ENCODE measurements at places on chromosomes 4 and X.
A peak's percentile ranks its signal among the peaks of the same experiment; 100 is the strongest.

DNA sequence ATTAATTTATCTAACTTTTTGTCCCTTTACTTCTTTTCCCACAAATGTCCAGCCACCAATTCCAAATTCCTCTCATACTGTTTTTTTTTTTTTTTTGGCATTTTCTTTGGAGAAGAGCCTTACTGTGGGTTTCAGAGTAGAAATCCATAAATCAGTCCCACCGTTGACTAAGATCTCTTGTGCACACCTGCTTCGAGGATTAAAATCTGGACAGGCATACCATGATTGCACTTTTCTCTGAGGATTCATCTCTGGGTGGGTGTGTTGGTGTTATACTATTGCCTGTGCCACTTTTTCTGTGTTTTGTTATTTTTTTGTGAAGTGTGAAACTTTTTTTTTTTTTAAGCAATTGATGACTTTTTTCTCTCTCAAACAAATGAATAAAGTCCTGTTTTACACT lies 13.2 kb downstream of the PRDM8 start:
- no peak for DNase-seq

DNA sequence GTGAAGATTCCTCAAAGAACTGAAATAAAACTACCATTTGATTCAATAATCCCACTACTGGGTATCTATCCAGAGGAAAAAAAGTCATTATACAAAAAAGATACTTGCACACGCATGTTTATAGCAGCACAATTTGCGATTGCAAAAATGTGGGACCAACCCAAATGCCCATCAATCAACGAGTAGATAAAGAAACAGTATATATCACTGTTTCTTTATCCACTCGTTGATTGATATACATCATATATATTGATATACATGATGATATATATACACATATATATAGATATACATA lies 13.6 kb upstream of the AFP start:
- DNase-seq: no peak

GRCh38 chrX:21781525-21781924 lies 23.6 kb upstream of the SMPX start:
- no peak for DNase-seq

- DNase-seq: no peak
These were observed 2.7 kb upstream of the MAML3 start for GRCh38 chr4:140156529-140157171.

GRCh38 chr4:144176476-144176875 lies 36.0 kb upstream of the GYPA start:
- no peak for DNase-seq

DNA sequence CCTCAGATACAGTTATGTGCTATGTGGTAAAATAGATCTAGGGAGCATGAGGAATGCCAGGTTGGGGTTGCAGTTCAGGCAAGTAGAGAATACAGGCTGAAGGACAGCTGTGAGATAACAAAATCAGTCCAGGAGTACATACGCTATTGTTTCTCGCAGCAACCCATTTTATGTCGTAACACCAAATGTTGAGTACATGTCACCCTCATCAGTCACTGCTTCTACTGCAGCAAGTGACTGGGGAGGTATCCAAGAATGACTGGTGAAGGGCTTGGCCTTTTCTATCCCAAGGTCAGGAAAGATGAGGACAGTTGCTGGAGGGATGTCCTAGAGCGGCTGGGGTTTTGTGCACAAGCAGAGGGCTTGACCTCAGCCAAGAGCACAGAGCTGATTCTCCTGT lies 172.1 kb downstream of the CBR4 start:
- DNase-seq: no peak

- peak; percentile 72 for DNase-seq
These were observed 60.6 kb upstream of the GABRA2 start for GRCh38 chr4:46450556-46450955.

DNA sequence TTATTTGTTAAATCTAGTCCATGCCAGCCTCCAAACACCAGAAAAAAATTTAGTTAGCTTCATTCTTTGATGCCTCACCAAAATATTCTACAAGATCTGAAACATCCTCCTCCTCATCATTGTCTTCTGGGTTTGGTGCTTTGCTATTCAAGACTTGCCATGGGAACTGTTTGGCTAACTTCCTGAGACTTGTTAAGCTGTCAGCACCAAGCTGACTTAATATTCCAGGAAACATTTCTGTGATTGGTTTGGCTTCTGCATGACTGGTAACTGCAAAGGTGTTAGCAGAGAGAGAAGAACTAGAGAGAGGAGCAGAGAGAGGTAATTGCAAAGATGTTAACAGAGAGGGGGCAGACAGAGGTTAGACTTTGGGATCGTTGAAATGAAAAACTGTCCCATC lies 101.3 kb downstream of the PALLD start:
- DNase-seq: no peak

DNA sequence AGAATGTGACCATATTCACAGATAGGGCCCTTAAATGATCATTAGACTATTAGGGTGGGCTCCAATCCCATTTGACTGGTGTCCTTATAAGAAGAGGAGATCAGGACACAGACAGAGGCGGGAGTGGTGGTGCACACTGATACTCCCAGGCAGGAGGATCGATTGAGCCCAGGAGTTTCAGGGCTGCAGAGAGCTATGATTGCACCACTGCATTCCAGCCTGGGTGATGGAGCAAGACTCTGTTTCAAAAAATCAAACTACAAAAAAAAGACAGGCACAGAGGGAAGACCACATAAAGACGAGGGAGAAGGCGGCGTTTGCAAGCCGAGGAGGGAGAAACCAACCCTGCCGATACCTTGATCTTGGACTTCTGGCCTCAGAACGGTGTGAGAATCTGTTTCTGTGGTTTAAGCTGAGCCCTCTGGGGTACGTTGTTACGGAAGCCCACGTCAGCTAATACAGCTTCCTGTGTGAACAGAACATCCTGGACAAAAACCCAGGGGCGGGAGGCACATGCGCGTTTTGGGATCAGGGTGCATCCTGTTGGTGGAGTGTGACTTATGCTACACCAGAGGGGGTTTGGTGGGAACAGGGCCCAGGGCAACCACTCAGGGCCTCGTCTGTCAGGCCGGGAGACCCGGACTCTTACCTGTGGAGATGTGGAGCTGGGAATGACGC lies 211.8 kb upstream of the PSAPL1 start:
- no peak for DNase-seq
